T-helper 2 cell treated with Interferon-gamma antibody and Interleukin-4, amounts not matched to agents 100 ng/mL and 5 ng/mL, for 36 hours (primary cell): ENCODE measurements at places on chromosomes 3 and 15. TPM values are rescaled to one million over a fixed set of nuclear protein-coding genes. Genes with fewer than 3 reads are reported as not detected.

GJD2 gene
- not detected in 2 replicates for total RNA-seq

DIPK2A gene
- total RNA-seq, result 19.9 and 21.9 TPM in 2 replicates

ACTC1 gene
- not detected in 2 replicates for total RNA-seq

RASL12 gene
- not detected in 2 replicates for total RNA-seq

RLBP1 gene
- total RNA-seq, result not detected in 2 replicates

GOLGA8R gene
- 9.1 and 10.2 TPM in 2 replicates for total RNA-seq

GABRR3 gene
- total RNA-seq, result 0.05 TPM in 2 replicates

TMEM62 gene
- 15.8 and 17.4 TPM in 2 replicates for total RNA-seq

PLA2G4E gene
- not detected in 2 replicates for total RNA-seq

EPHB3 gene
- 0.05 and 0.14 TPM in 2 replicates for total RNA-seq

SLC22A13 gene
- 0.59 and 0.93 TPM in 2 replicates for total RNA-seq

TM4SF4 gene
- not detected in 2 replicates for total RNA-seq

C3orf62 gene
- 11.6 and 12.7 TPM in 2 replicates for total RNA-seq

CYP11A1 gene
- not detected in 2 replicates for total RNA-seq

RTP1 gene
- not detected in 2 replicates for total RNA-seq

ZMYND10 gene
- total RNA-seq, result 3.6 and 4.6 TPM in 2 replicates

CCR3 gene
- total RNA-seq, result 0.16 and 0.27 TPM in 2 replicates

RYR3 gene
- total RNA-seq, result not detected in 2 replicates

CD276 gene
- 1.1 and 2.8 TPM in 2 replicates for total RNA-seq
